Spleen (tissue), 13 donors: ENCODE measurements at places on chromosomes 13 and 19. TPM values are rescaled to one million over a fixed set of nuclear protein-coding genes. Genes with fewer than 3 reads are reported as not detected.

DNA sequence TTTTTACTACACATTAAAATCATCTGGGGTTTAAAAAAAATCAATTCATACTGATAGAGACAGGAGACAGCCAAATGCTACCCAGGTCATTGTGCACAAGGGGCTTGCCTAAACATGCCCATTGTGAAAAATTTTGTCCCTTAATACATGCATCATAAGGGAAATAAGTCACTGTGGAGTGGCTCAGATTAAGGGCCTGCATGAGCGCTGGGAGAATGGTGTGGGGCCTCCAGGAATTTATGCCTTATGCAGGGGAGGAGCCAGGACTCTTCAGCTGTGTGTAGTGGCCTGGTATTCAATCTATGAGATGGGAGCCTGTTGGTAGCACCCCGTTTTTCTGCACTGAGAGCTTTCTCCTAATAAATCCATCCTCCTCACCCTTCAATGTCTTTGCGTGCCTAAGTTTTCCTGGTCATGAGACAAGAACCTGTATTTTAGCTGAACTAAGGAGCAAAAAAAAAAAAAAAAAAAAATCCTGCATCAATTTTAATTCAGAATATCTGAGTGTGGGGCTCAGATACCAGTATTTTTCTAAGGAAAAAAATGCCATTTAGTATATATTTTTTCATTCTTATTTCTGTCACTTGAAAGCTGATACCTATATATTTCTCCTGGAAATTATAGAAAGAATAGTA lies 997.6 kb upstream of the ATXN8OS start:
- DNase-seq: no peak

GRCh38 chr19:16068696-16069259 lies 7.5 kb upstream of the TPM4 start:
- no peak for DNase-seq

- no peak for DNase-seq
Observed at GRCh38 chr19:6779206-6779605, 6.7 kb downstream of the VAV1 start.

DNA sequence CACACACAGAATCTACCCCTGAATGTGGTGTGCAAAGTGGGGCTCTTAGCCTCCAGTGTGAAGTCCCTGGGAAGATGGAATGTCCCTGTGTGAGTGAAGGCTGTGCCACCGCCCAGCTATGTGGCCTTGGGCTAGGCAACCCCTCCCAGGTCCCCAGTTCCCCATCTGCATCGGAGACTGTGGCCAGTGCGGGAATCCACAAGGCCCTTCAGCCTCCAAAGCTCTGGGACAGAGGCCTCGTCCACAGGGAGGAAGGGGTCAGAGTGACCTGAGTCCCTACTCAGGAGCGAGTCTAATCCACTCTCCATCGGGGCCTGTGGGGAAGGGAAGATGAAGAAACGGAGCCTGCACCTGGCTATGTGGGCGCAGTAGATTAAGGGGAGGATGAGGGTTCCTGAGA lies 19.3 kb upstream of the KIR3DL3 start:
- no peak for DNase-seq

DNA sequence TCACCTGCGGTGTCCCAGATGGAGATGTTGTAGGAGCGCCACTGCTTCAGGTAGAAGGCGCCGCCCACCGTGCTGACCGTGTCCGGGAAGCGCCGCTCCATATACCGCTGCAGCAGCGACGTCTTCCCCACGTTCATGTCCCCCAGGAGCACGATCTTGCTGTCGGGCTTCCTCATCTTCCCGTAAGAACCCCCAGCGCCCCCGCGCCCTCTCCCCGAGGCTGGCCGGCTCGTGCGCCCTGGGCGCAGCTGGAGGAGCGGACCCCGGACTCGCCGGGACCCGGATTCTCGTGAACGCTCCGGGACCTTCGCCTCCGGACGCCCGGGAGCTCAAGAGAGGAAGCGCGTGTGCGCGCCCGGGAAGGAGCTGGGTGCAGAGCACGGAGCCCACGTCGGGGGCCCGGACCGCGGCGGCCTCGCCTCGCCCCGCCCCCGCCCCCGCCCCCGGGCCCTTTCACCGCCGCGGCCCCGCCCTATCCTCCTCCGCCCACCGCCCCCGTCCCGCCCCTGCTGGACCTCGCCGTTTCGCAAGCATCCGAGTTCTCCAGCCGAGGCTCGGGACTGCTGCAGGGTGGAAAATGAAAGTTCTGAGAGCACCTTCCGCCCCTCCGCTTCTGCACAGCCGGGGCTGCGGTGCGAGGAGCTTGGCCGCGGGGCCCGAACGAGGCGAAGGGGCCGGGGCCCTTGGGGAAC lies at the start of gene RAB20:
Gene RAB20 (minus strand): TSS at position 379 of the 692 bp plus-strand sequence. CDS start 203 bp downstream, at position 176.
- peak; percentile 95 for DNase-seq

The FSD1 gene
- 2.0 TPM for total RNA-seq

The WDR88 gene
- not detected for total RNA-seq
